ENCODE measurements at places on chromosomes 2 and 18.

DNA sequence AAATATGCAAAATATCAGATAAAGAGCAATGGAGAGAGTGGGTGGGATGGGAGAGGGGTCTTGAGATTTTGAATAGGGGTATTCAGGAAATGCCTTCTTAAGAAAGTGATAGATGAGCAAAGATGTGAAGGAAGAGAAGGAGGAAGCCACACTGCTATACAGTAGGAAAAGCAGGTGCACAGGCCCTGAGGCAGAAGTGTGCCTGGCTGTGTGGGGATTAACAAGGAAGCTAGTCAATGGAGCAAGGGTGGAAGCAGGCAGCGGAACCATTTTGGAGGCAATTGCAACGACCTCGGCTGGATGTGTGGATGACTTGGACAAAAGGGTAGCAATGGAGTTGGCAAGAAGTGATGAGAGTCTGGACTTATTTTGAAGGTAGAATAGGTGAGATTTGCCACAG lies 11.0 kb upstream of the CNGA3 start:
- DNase-seq = no peak

DNA sequence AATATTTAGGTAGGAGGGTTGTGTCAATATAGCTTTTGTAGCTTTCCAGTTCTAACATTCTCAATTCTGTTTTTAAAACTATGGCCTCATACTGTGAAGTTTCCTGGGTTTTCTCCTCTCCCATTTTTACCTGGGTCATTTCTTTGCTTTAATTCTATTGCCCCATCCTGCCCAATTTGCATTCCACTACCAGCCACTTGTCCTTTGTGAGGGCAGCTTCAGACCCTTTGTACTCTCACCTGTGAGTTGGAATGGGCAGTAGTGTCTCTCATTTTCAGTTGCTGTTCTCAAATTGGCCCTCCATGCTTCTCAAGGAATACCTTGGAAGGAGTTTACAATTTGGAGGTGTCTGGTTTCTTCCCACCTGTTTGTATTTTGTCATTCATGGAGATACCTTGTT lies 108.4 kb downstream of the CAMKMT start:
- no peak for DNase-seq

DNA sequence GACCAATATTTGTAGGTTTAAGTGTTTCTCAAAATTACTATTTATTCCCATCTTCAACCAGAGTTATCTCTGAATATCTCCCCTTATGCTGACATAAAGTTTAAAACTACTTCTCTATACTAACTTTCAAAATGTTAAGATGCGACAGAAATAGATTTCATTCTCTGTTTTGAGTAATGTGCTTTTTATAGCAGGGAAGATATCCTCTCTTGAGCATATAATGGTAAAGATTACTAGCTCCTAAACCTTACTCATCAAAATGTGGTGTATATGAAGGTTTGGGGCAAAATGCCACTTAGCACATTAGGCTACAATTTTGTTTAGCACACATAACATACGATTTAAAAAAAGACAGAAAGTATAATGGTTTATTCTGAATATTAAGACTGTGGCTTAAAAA lies 54.4 kb downstream of the CWC22 start:
- no peak for DNase-seq

DNA sequence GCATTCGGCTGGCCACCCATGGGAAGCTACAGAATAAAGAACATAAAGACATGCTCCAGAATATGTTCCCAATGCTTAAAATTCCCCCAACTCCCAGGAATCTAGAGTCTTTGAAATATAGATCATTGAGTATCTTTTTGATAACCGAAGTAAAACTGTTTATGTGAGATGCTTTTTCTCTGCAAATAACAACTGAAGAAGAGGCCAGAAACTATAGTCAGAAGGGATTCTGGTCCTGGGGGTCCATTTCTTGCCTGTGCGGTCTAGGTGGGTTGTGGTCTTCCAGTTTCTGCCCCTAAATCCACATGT lies 30.6 kb upstream of the SLC66A3 start:
- DNase-seq = no peak

DNA sequence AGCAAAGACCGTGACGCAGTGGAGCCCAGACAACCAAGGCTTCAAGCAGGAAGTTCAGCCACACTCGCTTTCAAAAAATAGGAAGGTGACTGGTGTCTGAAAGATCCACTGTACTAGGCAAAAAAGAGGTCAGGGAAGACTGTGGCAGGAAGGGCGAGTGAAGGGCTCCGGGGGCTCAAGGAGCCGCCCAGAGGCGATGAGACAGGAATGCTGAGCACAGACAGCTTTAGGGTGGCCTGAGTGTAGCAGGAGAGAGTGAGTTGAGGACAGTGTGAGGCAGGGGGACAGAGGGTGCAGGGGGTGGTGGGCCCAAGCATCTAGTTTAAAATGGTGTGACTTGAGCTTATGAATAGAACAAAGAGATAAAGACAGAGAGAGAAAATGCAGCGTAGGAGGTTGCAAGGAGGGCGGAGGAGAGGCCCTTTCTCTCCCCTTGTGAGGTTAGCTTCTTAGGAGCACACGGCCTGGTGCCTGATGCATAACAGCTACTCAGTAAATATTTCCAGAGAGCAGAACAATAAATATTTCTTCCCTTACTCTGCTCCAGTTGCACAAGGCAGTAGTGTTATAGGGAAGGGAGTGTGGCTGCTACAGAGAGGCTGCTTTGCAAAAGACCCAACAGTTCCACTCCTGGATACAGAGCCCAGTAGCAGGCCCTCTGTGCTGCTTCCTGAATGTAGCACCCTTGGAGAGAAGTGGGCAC lies 789.7 kb upstream of the RAB6C start:
- DNase-seq = no peak

DNA sequence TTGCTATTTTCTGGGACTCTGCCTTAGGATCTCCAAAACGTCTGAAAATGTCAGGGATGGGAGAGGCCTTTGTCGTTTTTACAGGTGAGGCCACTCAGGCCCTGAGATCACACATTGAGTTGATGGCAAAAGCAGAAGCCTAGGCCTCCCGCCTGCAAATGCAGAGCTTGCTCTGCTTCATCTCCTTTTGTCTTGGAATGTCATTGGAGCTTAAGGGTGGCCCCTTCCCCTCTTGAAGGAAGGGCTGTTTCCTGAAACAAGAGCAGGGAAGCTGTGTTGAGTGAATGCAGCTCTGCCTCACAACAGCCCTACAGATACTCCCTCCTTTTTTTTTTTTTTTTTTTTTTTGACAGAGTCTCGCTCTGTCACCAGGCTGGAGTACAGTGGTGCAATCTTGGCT lies 123.5 kb downstream of the GLI2 start:
- DNase-seq = no peak

- DNase-seq = no peak
These were observed 463 bp downstream of the PPP1CB start for GRCh38 chr2:28751956-28752630.

DNA sequence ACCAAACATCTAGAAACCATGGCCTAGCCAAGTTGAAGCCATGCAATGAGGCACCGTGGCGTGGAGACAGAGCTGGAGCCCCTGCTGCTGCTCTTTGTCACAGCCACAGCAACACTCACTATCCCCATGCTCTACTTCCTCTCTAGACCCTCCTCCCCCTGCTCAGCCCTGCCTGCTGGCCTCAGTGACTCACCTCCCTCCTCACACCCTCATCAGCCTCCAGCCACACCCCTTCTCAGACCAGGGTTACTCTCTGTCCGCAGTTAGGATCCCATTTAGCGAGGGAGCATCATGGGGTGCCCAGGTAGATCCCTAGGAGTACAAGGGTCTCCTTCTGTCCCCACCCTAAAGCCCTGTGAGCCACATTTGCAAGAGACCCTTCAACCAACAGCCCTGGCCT lies 25.4 kb upstream of the SOX11 start:
- DNase-seq = no peak

DNA sequence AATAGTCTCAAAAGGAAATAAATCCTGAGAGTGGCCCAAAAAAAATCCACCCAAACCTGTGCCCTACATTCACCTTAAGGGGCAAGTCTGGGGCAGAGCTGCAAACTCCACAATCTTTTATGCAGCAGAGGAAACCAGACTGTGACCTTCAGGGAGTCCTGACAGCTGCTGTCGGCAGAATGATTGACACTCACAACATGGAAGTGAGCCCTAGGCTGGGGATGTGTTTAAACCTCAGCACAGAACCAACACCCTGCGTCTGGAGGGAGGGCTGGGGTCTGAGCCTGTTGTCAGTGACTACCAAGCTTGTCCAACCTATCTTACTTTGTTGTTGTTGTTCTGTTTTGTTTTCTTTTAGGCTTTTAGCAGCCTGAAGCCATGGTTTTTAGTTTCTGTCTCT lies 39.6 kb downstream of the CRACDL start:
- no peak for DNase-seq

DNA sequence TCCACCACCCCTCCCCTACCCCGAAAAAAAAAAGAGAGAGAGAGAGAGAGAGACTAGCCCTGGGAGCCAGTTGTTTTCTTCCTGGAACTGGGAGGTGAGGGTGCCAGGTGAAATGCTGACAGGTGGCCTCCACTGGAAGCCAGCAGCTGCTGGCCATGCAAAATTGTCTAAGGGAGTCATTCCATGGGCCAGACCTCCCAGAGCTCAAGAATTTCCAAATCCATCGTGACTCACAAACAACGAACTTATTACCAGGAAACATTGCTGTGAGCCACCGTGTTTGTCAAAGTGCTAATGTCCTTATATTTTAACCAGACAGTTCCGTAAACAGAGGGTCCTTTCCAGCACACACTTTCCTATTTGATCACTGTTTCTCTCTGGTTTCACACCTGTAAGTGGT lies 68.5 kb upstream of the PID1 start:
- DNase-seq = no peak

- no peak for DNase-seq
These were observed 162.3 kb downstream of the LAMA3 start for GRCh38 chr18:23851470-23852002.

- peak; percentile 19 for DNase-seq
These were observed 82.8 kb upstream of the CPO start for GRCh38 chr2:206856513-206856912.

DNA sequence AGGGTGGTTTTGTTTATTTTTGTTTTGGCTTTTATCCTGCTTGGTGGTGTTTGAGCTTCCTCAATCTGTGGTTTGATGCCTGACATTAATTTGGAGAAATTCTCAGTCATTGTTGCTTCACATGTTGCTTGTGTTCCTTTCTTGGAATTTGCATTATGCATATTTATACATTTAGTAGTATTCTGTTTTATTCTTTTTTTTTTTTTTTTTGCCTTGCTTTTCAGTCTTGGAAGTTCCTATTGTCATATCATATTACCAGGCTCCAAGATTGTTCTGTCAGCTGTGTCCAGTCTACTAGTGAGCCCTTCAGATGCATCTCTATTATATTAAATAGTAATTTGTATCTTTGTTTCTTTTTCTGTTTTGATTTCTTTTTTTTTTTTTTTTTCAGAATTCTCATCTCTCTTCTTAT lies 77.0 kb downstream of the EPC2 start:
- no peak for DNase-seq

GRCh38 chr2:159775021-159775420 lies 23.0 kb downstream of the CD302 start:
- no peak for DNase-seq

GRCh38 chr2:85329181-85329651 lies 1.4 kb upstream of the TGOLN2 start:
- no peak for DNase-seq

- DNase-seq = no peak
These were observed 171.3 kb downstream of the TMEM18 start for GRCh38 chr2:505941-506340.

DNA sequence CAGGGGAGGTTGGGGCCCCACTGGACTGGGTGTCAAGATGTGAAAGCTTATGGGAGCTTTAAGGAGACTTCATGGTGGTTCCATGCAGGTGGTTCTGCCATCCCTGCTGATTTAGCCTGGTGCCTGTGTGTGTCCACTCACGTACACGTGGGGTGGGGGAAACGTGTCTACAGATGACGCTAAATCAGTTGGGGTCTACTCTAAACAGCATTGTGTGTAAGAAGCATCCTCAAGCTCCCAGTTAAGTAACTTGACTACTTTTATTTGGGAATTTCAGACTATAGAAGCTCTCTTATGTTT lies 47.1 kb downstream of the BCL2L11 start:
- DNase-seq = no peak

- DNase-seq = no peak
These were observed 86.9 kb downstream of the SH3YL1 start for GRCh38 chr2:176917-177316.

DNA sequence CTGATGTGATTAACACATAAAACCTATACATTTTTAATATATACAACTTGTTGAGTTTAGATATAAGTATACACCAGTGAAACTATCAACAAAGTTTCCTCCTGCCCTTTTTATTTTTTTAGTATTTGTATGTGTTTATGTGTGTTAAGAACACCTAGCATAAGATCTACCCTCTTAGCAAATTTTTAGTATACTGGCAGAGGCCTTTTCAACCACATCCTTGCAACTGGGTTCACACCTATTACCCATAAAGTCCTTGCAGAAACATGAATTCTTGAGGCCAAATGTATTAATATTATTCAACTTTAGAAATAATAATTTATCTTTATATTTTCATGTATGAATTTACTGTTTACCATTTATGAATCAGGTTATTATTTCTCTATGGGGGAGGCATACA lies 119.7 kb upstream of the CRIM1 start:
- no peak for DNase-seq
